ENCODE measurements at places on chromosomes 5 and 9.

DNA sequence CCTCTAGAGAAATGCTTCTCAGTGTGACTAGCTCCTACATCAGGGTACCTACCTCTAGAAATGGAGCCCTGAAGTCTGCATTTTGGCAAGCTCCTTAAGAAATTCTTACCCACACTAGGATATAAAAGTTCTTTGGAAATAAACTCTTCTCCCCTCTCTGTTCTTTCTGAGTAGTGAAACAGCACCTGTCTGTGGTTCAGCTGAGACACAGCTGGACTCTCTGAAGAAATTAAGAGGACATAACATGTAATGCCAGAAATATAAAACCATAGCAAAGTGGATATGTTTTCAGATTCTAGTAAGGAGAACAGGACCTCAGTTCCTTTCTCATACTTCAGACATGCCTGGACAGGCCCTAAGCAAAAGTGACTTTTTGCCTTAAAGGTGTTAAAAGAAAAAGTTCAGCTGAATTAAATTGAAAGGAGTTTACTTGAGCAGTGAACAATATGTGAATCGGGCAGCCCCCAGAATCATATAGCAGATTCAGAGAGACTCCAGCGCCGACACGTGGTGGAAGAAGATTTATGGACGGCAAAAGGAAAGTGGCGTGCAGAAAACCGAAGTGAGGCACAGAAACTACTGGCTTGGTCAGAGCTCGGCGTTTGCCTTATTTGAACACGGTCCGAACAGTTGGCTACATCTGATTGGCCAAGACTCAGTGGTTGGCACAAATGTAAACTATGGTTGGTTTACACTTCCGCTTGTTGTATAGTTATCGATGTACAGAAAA, 64.5 kb downstream of the PRKACG start:
- no peak for DNase-seq

DNA sequence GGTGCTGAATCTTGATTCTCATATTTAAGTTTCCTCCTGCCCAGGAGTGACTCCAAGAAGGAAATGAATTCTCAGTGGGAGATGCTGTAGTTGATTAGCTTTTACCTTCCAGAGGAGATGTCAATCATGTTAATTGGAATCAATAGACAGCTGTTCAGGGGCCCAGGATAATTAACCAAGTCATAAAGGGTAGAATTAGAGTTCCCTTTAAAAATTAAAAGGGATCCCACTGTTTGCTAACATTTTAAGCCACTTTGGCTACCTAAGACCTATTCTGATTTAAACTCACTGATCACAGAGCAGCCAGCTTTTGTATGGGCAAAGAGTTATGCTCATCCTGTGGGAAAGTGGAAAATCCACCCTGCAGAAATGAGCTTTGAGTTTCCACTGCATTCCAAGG, 249.6 kb downstream of the SLIT3 start:
- no peak for DNase-seq

- no peak for DNase-seq
Observed at GRCh38 chr5:135126688-135127438, 92.8 kb upstream of the PITX1 start.

GRCh38 chr9:124894741-124895170, 32.8 kb downstream of the ARPC5L start:
- DNase-seq, result no peak

DNA sequence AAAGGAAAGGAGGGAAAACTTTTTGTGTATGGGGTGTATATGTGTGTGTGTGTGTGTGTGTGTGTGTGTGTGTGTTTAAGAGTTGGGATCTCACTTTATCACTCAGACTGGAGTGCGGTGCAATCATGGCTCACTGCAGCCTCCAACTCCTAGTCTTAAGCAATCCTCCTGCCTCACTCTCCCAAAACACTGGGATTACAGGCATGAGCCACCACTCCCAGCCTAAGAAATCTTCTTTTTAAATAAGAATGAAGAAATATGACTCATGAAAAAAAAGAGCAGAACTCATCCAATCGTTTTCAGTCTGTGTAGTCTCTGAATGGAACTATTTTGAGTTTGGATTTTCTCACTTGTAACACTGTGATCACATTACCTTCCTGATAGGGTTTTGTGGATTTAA, 601.5 kb downstream of the ACTL7B start:
- no peak for DNase-seq

All from NCI-H774 (cell line).